Fibroblast of the aortic adventitia (primary cell): ENCODE measurements at places on chromosomes 1 and 21.

DNA sequence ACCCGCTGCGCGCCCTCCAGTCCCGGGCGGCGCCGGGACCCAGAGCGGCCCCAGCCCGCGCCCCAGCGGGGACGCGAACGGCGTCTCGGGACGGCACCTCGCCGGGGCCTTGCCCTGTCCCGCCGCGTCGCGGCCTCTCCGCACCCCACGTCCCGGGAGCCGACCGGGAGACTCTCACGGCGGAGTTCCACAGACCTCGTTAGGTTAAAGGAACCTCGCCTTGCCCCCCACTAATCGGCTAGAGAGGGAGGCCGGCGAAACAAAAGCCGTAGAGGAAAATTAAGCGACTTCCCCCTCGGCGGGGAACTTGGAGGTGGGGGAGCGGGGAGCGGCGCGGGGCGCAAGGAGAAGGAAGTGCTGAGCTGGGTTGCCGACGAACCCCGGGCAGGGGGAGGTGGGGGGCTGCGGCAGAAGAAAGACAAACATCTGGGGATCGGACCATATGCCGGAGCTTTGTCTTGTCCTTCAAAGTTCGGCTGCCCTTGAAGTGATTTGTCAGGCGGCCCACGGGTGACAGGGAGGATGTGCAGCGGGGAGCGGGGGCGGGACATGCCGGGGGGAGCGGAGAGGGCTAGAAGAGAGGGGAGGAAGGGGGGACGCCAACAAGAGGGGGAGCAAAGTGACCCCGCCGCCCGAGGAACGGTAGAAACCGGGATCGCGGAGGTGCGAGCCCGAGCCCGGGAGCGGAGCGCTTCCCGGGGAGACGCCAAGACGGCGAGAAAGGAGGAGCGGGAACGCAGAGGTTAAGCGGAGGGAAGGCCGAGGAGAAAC is 120.0 kb upstream of the RRP15 start:
- DNase-seq, result no peak

DNA sequence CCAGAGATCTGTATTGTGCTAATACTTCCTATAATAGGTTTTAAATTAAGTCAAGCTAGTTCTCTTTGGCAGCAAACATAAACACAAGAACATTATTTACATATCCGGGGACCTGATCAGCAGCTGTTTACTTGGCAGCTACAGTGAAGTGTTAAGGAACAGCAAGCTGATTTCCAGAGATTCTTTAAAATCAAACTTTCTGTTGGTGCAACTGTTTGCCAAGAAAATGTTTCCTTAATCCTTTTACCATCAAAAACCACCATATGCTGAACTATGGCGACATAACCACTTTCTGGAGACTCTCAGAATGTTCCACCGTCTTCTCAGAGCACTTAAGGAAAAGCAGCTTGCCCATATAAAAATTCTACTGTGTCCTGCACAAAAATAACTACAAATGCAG is 107.0 kb upstream of the KRTAP19-8 start:
- DNase-seq, result no peak

DNA sequence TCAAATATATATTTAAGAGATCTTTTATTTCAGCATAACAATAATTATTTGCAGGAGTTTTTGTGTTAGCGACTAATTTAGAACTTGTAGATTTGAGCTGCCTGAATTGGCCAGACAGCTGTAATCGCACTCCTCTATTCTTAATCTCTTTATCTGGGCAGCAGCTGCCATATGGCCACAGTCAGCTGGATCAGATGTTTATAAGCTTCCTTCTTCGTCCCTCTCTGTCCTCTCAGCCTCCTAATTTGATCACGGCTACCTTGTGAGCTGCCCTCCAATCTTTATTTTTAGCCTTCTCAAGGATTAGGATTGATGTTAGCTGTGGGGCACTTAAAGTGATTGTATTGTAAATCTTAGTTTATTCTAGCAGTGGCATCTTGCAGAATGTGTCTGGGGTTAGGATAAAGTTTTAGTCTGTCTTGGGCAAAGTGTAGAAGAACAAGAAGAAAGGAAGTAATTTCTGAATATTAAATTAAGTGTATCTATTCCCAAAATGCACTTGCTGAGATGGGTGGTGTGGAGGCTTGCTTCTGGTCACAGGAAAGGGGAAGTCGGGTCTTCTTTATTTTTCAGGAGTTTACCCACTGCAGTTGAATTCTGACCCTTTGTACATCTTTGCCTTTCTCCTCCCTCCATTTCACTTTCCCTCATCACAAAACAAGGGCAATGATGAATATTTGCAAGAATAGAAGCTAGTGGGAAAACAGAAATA is 1.1 kb downstream of the ZBTB18 start:
- no peak for DNase-seq

- DNase-seq, result no peak
Observed at GRCh38 chr1:214386747-214387146, 105.8 kb downstream of the SMYD2 start.

- no peak for DNase-seq
Observed at GRCh38 chr1:223161321-223161720, 18.3 kb upstream of the TLR5 start.

GRCh38 chr1:35533586-35533985 is 23.6 kb downstream of the KIAA0319L start:
- DNase-seq, result peak; percentile 26

DNA sequence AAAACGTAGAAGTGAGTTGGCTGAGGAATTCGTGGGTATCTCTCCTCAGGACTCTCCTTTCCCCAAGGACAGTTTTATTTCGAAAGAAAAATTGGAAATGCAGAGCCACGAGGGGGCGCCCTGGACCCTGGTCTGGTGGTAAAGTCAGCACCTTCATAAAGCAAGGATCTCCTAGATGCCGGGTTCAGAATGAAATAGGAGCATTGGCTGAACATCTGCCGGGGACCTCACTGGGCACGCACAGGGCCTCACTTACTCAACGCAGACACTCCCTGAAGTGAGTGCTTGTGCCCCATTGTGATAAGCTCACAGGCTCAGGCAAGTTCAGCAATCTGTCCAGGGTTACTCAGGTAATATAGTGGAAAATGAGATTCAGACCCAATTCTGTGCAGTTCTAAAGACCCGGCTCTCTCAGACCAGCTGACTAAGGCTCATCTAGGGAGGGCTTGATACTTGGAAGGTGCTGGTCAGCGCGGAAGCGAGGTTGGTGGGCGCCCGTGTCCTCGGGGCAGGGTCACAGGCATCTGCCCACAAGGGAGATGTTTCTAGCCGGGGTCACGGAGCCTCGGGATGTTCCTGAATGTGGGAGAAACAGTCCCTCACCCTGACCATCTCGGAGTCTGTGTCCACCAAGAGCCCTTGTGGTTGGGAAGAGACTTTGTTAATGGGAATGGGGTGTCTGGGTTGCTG is 55.7 kb upstream of the ETV3 start:
- DNase-seq, result peak; percentile 70

- DNase-seq, result no peak
Observed at GRCh38 chr1:206702260-206702659, 17.6 kb downstream of the MAPKAPK2 start.

GRCh38 chr1:223547316-223548114 is 118.0 kb downstream of the CAPN8 start:
- DNase-seq, result no peak

GRCh38 chr1:220153147-220153546 is 59.2 kb downstream of the IARS2 start:
- DNase-seq, result no peak

GRCh38 chr21:18760247-18760646 is 356.7 kb upstream of the TMPRSS15 start:
- no peak for DNase-seq

- peak; percentile 49 for DNase-seq
Observed at GRCh38 chr1:55519937-55520683, 304.9 kb upstream of the USP24 start.

GRCh38 chr1:37391211-37392011 is 83.0 kb upstream of the ZC3H12A start:
- DNase-seq, result no peak

DNA sequence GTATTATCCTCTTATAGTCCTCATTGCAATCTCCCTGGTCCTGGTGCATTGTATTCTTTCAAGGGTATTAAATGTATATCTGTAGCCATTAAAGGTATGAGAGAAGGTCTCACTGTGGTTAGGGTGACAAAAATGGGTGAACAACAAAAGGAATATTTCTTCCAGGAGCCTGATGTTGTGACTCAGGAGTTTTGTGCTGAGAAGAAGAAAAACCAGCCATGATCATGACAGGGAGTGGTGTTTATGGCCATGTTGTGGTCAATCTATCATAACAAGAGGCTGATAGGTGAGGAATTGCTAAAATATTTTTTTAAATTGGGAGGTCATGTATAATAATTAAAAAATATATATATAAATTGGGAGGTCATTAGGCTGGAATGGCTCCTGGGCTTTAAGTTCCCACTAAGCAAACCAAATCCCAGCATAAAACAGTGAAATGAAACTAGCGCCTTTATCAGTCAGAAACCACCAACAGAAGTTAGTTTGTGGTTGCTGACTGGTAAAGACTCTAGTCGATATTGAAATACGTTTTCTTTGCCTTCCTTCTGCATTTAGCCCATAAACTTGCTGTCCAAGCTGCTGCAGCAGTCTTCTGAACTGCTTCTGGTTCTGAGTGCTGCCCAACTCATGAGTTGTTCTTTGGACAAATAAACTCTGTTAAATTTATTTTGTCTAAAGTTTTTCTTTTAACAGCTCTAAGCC is 60.3 kb downstream of the TBX19 start:
- no peak for DNase-seq

GRCh38 chr1:207084701-207085180 is 3.9 kb upstream of the C4BPB start:
- DNase-seq, result peak; percentile 59

- DNase-seq, result no peak
Observed at GRCh38 chr1:41860214-41860613, 58.5 kb downstream of the HIVEP3 start.

GRCh38 chr1:239882967-239883366 is 208.7 kb upstream of the FMN2 start:
- no peak for DNase-seq

DNA sequence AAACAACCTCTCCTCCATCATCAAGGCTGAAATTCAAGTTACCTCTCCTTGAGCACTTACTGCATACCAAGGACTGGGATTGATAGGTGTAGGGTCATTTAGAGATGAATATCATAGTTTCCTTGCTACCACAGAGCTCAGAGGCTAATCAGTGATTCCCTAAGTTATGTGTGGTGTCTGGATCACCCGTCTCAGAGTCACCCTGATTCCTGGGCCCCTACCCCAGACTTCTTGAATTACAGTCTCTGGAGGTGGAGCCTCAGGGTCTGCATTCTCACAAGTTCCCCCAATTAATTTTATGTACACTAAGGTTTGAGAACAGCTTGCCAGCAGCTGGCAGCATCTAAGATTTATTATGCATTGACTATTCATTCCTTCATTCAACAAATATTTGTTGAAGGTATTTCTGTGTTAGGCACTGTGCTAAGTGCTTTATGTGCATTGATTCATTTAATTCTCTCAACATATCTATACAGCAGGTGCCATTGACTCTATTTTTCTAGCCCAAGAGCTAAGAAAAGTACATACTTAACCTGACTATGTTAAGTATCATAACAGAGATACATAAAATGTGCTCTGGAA is 182.9 kb upstream of the FGGY start:
- DNase-seq, result no peak

DNA sequence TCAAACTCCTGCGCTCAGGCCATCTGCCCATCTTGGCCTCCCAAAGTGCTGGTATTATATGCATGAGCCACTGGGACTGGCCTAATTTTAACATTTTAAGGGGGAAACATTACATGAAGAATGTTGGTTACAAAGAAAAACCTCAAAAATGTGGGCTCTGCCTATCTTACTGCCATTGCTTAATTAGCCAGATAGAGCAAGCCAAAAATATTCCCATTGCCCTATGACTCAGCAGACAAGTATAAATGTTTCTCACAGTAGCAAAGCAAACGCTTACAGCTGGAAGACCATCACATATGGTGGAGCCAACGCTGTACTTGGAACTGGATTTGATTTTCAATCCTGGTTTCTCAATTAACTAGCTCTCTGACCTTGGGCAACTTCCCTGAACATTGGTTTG is 502.0 kb downstream of the SMYD3 start:
- peak; percentile 98 for DNase-seq

- no peak for DNase-seq
Observed at GRCh38 chr21:29168891-29169315, 38.5 kb downstream of the MAP3K7CL start.

- DNase-seq, result no peak
Observed at GRCh38 chr1:59379371-59379728, 82.5 kb downstream of the FGGY start.

GRCh38 chr21:45388611-45389296 is 16.2 kb upstream of the COL18A1 start:
- DNase-seq, result no peak

DNA sequence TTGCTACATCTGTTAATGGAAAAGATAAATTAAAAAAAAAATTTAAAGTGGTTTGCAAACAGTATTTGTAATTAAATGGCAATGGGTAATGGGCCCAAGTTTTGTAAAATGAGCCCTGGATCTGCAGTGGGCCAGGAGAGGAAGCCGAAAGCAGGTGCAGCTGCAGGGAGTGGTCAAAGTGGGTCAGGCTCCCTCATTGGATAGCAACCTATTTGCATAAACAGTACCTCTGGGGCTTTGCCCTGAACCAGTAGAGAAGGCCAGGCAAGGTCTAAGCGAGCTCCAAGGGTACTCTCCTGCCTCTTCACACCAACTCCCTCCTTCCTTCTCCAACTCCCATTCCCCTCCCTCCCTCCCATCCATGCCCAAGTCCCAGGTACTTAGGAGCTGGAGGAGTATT is 138.9 kb downstream of the HMGB4 start:
- no peak for DNase-seq

DNA sequence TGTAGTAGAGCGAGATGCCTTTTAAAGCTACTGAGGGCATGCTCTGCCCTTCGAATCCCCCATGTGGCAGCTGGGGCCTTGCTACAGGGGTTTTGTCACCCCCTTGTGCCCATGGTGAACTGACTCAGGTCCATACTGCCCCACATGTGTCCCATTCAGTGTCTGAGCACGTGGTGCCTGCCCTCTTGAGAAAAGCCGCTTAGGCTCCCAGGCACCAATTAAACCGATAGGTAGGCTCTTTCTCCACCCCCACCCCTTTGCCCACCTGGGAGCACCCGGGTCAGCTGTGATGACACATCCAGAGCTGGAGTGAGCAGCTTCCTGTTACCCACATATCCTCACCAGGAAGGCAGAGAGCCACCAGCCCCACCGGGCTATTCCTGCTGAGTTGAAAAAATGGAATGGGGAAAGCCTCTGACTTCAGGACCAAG is 30.5 kb downstream of the TMCC2 start:
- no peak for DNase-seq

GRCh38 chr1:84143796-84144565 is at the start of gene PRKACB:
PRKACB (plus strand) TSS chr1:84144271; CDS start chr1:84144362, 91 bp downstream.
- DNase-seq, result peak; percentile 30

- DNase-seq, result no peak
Observed at GRCh38 chr1:74317663-74318062, 82.5 kb downstream of the TNNI3K start.

GRCh38 chr1:214934045-214934444 is 148.5 kb upstream of the KCNK2 start:
- DNase-seq, result no peak

- no peak for DNase-seq
Observed at GRCh38 chr1:112807999-112808398, 92.9 kb upstream of the PPM1J start.

- DNase-seq, result no peak
Observed at GRCh38 chr1:108063703-108064102, 98.7 kb upstream of the VAV3 start.
